Activated T-cell treated with anti-CD3 and anti-CD28 coated beads, Interleukin-2, amount 50 U/mL, for 4 hours (primary cell): ENCODE measurements at places on chromosomes 2 and 18.

DNA sequence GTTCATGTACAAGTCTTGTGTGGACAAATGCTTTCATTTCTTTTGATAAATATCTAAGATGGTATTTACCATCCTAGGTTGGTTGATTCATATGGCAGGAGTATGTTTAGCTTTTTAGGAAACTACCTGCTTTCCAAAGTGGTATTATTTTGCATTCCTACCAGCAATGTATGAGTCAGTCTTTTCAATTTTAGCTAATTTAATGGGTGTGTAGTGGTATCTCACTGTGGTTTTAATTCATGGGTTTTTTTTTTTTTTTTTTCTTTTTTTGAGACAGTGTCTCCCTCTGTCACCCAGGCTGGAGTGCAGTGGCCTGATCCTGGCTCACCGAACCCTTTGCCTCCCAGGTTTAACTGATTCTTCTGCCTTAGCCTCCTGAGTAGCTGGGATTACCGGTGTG, 4.2 kb downstream of the ZNF512 start:
- DNase-seq = no peak

- DNase-seq = no peak
Measured at GRCh38 chr2:50513724-50514123, 518.2 kb downstream of the NRXN1 start.

DNA sequence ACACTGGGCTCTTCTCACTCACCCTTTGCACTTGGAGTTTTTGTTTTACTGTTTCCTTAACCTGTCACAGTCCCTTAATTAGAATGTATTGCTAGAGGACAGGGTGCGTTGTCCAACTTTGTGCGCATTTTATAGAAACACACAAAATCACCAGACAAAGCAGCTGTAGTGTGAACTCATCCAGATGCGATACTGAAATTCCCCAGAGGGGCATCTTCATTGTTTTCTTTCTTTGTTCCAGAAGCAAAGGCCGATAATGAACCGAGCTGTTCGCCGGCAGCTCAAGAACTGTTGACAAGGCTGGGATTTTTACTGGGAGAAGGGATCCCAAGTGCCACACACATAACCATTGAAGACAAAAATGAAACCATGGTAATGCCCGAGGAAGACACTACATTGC, 137.6 kb downstream of the WDSUB1 start:
- no peak for DNase-seq

GRCh38 chr2:67528320-67528719, 131.2 kb downstream of the ETAA1 start:
- no peak for DNase-seq

DNA sequence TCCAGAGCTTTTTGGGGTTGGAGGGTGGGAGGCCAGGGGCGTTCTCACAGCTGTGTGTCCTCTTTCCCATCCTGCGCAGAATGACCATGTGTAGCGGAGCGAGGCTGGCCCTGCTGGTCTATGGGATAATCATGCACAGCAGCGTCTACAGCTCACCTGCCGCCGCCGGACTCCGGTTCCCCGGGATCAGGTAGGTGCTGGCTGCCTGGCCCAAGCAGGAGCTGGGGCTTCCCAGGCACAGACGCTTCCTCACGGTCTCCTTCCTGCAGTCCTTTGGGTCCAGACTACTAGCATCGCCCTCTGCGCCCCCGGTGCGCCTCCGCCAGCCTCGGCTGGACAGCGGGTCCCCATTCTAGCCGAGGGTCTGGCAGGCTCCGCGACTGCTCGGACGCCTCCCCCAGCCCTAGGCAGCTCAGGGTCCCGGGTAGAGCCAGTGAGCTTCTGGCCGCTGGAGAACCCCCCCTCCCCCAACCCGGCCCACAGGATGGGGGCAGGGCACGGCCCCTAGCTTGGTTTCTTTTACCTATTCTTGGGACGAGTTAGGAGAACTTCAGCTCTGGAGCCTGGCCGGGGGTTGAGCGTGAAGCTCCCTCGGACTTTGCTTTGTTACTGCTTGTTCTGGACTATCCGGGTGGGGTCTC, 756 bp downstream of the ADCYAP1 start:
- DNase-seq = no peak

GRCh38 chr2:207801259-207801658, 31.6 kb upstream of the FZD5 start:
- no peak for DNase-seq

DNA sequence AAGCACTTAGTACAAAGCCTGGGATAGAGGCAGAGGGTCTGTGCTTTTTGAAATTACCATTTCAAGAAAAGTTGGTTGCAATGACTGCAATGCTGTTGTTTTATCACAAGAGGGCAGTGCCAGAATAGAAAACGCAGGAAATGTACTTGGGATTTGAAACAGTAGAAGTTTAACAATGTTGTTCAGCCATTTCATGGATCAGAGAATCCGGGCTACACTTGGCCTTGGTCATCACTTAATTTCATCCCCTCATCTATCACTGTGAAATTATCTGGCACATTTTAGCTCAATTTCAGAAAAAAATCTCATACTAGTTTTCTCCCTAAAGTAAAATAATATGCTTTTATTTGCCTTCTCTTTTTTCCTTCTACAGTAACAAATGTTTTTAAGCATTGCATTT, 70.8 kb downstream of the RAPGEF4 start:
- no peak for DNase-seq

DNA sequence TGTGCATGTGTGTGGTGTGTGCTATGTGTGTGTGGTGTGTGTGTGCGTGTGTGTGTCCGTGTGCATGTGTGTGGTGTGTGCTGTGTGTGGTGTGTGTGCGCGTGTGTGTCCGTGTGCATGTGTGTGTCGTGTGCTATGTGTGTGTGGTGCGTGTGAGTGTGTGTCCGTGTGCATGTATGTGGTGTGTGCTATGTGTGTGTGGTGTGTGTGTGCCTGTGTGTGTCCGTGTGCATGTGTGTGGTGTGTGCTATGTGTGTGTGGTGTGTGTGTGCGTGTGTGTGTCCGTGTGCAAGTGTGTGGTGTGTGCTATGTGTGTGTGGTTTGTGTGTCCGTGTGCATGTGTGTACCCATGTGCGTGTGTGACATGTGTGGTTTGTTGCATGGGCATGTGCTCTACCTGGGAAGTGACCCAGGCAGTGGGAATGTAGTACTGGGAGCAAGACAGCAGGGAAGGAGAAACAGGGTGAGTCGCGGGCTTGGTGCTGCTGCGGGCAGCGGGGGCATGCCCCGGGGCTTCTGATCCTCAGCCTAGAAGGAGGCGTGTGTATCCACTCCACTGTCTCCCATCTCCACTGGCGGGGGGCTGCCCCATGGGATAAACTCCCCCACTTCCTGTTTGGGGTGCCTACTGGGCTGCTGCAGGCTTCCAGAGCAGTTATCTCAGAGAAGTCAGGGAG, 7.6 kb upstream of the OTOS start:
- no peak for DNase-seq

DNA sequence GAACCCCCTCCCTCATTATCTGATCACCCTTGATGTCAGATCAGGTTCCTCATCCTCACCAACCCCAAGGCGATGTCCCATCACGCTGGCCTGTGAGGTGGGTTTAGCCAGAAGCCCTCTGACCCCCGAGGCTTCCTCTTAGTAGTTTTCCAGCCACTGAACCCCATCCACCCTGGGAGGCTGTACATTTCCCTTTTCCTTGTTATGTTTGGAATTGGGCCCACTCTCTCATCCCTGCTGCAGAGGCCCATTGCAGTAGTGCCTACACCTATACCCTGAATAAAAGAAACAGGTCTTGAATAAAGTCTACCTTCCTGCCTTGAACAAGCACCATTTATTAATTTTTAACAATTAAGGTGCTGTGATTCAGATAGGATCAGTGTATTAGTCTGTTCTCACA, 80.1 kb downstream of the NCAPH start:
- DNase-seq = no peak

GRCh38 chr18:52070291-52070756, 269.7 kb upstream of the DCC start:
- no peak for DNase-seq

- DNase-seq = no peak
Measured at GRCh38 chr2:221200184-221200839, 371.8 kb downstream of the EPHA4 start.
